Right ventricle myocardium superior (tissue), 1 donor: ENCODE measurements at places on chromosomes 12 and 14.

- DNase-seq = no peak
Observed at GRCh38 chr14:70188322-70188658, 461 bp downstream of the SLC8A3 start.

DNA sequence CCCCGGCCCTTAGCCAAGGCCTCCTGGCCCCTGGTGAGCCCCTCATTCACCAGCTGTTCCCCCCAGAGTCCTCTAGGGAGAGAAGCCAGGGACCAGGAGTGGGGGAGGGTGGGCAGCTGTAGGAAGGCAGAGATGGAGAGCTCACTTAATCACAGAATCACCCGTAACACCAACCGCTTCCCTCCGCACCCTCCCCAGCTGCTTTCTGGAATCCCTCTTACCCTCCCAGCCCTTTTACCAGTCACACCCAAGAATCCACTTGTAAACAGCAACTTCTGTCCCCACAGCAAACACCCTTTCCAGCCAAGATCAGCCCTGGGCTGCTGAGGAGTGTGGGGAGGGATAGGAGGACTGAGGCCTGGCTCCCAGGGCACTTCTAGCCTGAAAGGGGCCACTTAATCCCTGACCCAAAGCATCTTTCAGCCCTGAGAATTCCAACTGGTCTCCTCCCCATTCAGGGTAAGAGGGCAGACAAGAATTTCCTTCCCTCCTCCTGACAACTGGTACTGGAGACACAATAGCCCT lies 18.8 kb downstream of the NCKAP5L start:
- peak; percentile 76 for DNase-seq

GRCh38 chr14:61866932-61867920 lies 105.0 kb downstream of the SNAPC1 start:
- DNase-seq = no peak

GRCh38 chr14:31059152-31059924 lies 33.2 kb upstream of the STRN3 start:
- DNase-seq = peak; percentile 71

GRCh38 chr14:49986343-49987014 lies 93.6 kb downstream of the ARF6 start:
- no peak for DNase-seq

DNA sequence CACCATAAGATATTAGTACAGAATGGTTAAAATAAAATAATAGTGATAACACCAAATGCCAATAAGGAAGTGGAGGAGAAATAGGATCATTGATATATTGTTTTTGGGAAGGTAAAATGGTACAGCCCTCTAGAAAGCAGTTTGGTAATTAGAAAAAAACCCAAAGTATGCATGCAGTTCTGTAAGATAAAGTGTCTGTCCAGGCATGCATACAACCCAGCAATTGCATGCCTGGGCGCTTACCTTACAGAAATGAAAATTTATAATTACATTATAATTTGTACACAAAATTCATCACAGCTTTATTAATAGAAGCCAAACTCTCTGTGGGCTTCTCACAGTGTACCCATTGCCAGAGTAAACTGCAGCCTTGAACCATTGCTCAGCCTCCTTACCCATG lies 124.7 kb downstream of the TTC6 start:
- no peak for DNase-seq

GRCh38 chr12:14618983-14619382 lies 51.3 kb upstream of the PLBD1 start:
- no peak for DNase-seq

- DNase-seq = no peak
Observed at GRCh38 chr12:131909081-131909751, 14.8 kb downstream of the ULK1 start.

DNA sequence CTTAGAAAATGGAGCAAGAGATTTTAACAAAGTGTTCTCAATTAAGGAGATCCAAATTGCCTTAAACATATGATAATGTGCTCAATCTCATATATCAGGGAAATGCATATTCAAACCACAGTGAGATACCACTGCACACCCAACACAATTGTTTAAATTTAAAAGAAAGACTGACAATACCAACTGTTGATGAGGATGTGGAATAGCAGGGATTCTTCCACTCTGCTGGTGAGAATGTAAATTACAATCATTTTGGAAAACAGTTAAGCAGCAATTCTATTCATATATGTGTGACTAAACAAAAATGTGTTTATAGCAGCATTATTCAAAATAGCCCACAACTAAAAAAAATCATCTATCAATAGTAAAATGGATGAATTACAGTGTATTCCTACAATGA lies 144.2 kb downstream of the KICS2 start:
- no peak for DNase-seq

- DNase-seq = no peak
Observed at GRCh38 chr14:72616811-72617210, 277.1 kb downstream of the DPF3 start.

DNA sequence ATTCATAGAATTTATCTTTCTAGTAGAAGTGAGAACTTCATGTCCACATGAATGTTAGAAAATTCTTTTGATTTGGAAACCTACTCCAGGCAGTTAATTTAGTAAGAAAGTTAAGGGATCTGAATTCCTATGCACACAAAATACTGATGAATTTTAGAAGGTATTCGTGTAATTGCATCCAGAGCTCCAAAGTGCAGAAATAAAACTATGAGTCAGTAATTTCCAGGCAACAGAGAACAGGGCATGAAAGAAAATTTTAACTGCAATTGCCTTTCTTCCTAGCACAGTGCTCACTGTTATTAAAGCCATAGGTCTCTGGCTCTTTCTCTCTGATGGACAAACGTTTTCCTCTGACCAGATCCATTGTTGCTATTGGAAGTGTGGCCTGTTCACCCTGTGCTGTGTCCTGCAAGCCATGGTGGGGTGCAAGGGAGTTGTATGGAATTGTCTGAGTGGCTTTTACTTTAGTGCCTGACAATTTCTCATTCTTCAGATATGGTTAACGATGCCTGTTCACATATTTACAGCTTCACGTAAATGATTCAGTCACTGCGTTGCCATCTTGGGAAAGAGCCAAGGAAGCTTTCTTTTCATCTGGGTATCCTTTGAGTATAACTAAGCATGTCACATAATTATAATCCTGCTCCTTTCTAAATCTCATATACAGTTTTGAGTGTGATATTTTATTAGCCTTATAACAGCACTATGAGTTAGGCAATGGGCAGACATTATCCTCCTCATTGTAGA lies 145.1 kb downstream of the ACSS3 start:
- no peak for DNase-seq

- no peak for DNase-seq
Observed at GRCh38 chr12:4267704-4268328, 5.7 kb upstream of the CCND2 start.

DNA sequence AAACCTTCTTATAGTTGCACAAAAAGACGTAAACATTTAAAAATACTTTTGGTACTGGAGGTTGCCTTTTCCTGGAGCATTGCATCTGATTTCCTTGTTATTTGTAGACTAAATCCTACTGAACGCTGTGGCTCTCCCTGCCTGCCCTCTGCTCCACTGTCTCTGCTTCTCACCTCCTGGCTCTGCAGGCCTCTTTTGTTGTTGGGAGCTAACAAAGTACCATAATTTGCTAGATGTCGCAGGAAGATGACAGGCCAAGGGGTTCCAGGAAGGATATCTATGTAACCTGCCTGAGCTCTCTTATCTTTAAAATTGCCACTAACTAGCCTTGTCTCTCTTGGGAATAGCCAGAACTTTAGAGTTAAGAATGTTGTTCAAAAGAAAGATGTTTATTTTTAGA lies 21.4 kb downstream of the SYNE2 start:
- DNase-seq = no peak

DNA sequence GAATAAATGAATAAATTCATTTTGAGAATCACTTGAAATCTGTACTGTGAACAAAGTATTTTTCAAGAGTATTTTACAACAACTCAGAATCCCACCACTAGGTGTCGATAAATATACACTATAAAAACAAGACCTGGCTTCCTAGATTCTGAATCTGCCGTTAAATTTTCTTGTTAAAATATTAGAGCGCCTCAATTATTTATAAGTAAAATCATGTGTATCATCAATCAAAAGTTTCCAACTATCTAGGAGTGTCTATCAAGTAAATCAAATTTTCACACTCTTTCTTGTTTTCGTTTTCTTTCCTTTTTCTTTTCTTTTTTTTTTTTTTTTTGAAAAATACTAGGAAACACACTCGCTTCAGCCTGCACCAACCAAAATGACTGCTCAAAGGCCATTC lies 179.2 kb upstream of the DCN start:
- DNase-seq = no peak

DNA sequence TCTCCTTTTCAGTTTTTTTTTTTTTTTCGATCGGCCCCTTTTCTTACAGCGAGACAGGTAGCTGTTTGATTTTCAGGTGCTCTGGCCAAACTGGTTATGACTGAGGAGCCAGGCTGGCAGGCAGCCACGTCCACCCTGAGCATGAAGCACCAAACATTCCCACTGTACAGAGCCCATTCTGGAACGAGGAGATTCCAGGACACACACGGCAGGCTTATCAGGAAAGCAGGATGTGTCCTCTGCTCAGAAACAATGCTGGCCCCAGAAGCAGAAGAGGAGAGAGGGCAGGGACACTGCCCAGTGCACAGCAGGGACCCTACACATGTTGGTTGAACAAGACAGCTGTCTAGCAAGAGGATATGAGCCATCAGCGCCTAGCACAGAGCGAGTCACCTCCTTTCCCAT lies 3.7 kb upstream of the KRT2 start:
- peak; percentile 61 for DNase-seq

DNA sequence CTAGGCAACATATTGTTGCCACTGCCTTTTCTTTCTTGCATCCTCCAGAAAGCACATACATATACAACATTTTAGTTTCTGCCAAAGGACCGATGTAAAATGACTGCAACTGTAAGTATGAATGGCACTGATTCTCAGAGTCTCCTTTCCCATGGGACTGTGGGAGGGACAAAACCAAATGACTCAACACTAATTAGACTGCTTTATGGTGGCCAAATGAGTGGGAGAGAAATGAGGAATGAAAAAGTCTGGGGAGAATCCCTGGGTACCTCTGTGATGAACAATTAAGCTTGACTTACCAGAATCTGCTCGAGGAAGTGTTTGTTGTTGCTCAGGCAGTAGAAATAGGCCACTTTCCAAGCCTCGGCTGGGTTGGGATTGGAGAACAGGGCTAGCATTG lies 10.1 kb downstream of the ZFYVE26 start:
- DNase-seq = no peak

DNA sequence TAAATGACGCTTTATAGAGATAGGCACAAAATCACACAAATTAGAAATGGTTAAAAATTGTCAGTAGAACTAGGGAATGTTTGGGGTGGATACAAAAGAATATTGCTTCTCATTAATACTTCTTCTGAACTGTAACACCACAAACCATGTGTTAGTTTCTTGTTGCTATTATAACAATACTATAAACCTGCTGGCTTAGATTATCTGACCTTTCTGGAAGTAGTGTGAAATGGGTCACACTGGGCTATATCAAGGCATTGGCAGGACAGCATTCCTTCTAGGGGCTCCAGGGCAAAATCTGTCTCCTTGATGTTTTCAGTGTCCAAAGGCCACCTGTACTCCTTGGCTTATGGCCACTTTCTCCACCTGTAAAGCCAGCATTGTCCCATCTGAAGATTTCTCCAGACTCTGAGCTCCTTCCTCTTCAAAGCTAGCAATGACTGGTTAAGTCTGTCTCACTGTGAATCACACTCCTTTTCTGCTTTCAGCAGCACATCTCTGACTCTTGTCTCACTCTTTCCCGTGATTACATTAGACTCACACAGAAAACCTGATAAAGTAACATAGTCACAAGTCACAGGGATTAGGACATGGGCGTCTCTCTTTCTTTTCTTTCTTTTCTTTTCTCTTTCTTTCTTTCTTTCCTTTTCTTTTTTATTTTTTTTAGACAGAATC lies 86.3 kb downstream of the SLC15A4 start:
- no peak for DNase-seq

GRCh38 chr12:113405694-113406093 lies 2.0 kb upstream of the SDS start:
- DNase-seq = no peak

DNA sequence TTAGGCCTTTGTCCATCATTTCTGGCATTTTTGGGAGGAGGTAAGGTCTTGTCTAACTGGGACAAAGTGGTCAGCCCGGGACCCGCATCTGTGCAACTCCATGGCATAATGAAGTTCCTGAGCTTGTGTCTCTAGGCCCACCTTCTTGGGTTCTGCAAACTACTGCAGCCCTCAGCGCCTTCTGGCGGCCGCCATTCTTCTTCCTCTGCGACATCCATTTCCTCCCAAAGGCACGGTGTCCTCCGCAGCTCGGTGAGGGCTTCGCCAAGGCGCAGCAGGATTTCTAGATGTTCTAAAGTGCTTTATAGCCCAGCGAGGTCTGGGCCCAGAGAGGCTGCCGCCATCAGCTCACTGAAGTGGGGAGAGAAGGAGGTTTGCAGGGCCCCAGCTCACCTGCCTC lies 134.4 kb upstream of the OR4E1 start:
- DNase-seq = no peak

DNA sequence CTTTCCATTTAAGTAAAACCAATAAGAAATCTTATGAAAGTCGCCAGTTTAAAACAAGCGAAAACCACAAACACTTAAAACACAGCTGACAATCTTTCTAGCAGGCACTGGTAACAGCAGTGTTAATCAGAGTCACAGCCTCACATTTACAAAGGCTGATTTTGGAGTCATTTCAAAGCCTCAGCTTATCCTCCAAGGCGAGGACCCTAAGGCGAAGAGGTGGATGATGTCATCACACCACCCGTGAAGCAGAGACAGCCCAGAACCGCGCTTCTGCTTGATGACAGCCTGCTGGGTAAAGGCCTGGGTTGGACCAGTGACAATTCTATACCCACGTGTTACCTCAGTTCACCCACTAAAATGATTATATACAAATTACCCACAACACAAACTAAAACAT lies 10.1 kb downstream of the GOLGA3 start:
- no peak for DNase-seq

- DNase-seq = no peak
Observed at GRCh38 chr12:94799136-94799535, 148.8 kb upstream of the TMCC3 start.

DNA sequence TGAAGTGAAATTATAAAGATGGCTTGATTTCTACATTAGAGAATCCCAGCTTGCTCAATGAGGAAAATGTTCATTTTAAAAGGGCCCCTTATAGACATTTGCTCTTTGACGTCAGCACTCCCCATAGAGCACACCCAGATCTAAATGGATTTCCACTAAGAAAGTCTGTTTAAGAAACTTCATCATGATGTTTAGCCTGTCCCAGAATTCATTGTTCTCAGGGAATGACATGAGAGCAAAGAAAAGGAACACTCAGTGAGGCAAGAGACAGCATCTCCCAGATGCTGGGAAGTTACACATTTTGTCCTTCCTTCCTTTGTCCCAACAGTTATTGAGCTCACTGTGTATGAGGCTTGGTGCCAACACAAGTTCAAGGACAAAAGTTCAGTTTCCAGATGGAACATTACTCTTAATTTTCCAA lies 4.9 kb downstream of the PHLDA1 start:
- DNase-seq = no peak

GRCh38 chr12:58570411-58570810 lies 349.9 kb downstream of the LRIG3 start:
- no peak for DNase-seq

GRCh38 chr12:56635806-56636674 lies 5.9 kb upstream of the BAZ2A start:
- DNase-seq = peak; percentile 90

GRCh38 chr14:90851327-90852036 lies 35.3 kb upstream of the TTC7B start:
- DNase-seq = no peak
